ENCODE measurements at places on chromosomes 1 and 21. TPM values are rescaled to one million over a fixed set of nuclear protein-coding genes. Genes with fewer than 3 reads are reported as not detected.

- peaks cover 22% of the 10 kb centered on the region for H3K27me3 ChIP-seq
- peaks cover 3% of the 10 kb centered on the region for H3K4me1 ChIP-seq
- no peak overlapping the region for H3K4me3 ChIP-seq
- no peak overlapping the region for H3K27ac ChIP-seq
- no peak for DNase-seq
- H3K36me3 ChIP-seq = no peaks in the 10 kb centered on the region
Observed at GRCh38 chr1:84834419-84835064, 58.5 kb downstream of the LPAR3 start.

- no peak overlapping the region for H3K4me3 ChIP-seq
- H3K4me1 ChIP-seq = peaks cover 9% of the 10 kb centered on the region
- H3K27me3 ChIP-seq = no peaks in the 10 kb centered on the region
- DNase-seq = no peak
- no peak overlapping the region for H3K27ac ChIP-seq
- H3K36me3 ChIP-seq = no peaks in the 10 kb centered on the region
Observed at GRCh38 chr1:113403065-113403464, 12.8 kb downstream of the MAGI3 start.

- no peaks in the 10 kb centered on the region for H3K27me3 ChIP-seq
- no peak overlapping the region for H3K27ac ChIP-seq
- peaks cover 26% of the 10 kb centered on the region for H3K4me1 ChIP-seq
- H3K36me3 ChIP-seq = no peaks in the 10 kb centered on the region
- no peak for DNase-seq
- H3K4me3 ChIP-seq = no peak overlapping the region
Observed at GRCh38 chr1:203505526-203506204, 11.7 kb downstream of the OPTC start.

DNA sequence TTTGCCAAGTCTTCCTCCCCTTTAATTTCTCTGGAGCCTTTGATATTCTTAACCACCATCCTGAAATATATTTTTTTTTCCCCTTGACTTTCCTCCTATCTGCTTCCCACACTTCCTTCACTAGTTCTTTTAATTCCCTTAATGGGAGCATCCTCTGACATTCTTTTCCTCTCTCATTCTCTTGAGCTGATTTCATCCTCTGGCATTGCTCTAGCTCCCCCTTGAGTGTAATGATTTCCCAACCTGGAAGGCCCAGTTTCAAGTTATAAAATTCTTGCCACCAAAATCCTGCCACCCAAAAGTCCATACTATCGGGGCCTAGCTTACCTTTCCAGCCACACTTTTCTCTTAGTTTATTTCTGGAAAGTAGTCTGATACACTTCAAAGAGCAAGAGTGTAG lies 39.5 kb upstream of the UBE2U start:
- no peak for DNase-seq
- H3K4me3 ChIP-seq = no peak overlapping the region
- no peak overlapping the region for H3K27ac ChIP-seq

The CYP4X1 gene
- 0.38 TPM for total RNA-seq

DNA sequence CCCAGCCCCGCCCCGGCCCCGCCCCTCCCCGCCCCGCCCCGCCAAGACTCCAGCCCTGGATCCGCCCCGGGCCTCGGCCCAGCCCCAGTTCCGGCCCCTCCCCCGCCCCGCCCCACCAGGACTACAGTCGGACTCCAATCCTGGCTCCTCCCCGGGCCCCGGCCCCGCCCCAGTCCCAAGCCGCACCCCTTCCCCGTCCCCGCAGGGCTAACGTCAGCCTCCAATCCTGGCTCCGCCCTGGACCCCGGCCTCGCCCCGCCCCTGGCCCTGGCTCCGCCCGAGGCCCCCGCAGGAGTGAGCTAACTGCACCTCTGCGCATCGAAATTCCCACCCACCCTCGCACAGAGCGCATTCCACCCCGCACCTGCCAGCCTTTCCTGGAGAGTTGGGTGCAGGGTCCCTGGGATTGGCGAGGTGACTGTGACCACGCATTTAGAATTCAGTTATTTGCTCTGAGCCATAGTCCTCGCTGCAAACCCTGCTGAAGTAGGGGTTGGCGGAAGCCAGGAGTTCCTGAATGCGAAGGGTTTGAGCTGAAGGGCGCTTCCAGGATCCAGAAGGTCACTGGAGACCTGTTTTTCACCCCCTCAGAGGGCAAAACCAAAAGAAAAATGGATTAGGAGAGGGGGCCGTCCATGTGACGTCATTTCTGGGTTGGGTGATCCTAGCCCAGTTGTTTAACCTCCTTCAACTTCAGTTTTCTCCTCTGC lies 588 bp upstream of the IGSF8 start:
- H3K4me3 ChIP-seq = peak overlapping the region; percentile 66
- H3K27ac ChIP-seq = peak overlapping the region; percentile 50
- no peaks in the 10 kb centered on the region for H3K36me3 ChIP-seq

GRCh38 chr1:14970799-14971141 lies 182.8 kb upstream of the TMEM51 start:
- peaks cover 65% of the 10 kb centered on the region for H3K4me1 ChIP-seq
- no peaks in the 10 kb centered on the region for H3K27me3 ChIP-seq
- H3K36me3 ChIP-seq = peaks cover 10% of the 10 kb centered on the region
- peak overlapping the region; percentile 24 for H3K4me3 ChIP-seq

The OLIG1 gene
- not detected for total RNA-seq

DNA sequence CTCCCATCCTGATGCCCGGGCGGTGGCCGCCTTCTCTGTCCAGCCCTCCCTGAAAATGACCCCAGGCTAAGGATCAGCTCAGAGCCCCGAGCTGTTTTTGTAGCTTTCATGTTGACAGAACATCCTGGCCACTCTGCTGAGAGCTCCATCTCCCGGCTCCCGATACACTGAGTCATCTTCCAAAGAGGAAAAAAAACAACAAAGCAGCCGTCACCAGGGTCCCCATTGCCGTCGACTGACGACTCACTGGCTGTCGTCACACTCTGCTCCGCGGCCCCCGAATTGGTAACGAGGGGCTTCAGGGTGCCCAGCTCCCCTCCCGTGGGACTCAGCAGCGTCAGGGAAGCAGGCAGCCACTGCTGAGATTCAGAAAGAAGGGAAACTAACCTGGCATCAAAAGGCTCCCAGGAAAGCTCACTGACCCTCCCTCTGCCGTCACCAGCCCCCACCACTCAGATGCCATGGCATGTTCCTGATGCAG lies 67.2 kb downstream of the CD46 start:
- no peaks in the 10 kb centered on the region for H3K27me3 ChIP-seq
- peak overlapping the region; percentile 58 for H3K4me3 ChIP-seq
- peaks cover 25% of the 10 kb centered on the region for H3K4me1 ChIP-seq
- H3K36me3 ChIP-seq = peaks cover 6% of the 10 kb centered on the region

DNA sequence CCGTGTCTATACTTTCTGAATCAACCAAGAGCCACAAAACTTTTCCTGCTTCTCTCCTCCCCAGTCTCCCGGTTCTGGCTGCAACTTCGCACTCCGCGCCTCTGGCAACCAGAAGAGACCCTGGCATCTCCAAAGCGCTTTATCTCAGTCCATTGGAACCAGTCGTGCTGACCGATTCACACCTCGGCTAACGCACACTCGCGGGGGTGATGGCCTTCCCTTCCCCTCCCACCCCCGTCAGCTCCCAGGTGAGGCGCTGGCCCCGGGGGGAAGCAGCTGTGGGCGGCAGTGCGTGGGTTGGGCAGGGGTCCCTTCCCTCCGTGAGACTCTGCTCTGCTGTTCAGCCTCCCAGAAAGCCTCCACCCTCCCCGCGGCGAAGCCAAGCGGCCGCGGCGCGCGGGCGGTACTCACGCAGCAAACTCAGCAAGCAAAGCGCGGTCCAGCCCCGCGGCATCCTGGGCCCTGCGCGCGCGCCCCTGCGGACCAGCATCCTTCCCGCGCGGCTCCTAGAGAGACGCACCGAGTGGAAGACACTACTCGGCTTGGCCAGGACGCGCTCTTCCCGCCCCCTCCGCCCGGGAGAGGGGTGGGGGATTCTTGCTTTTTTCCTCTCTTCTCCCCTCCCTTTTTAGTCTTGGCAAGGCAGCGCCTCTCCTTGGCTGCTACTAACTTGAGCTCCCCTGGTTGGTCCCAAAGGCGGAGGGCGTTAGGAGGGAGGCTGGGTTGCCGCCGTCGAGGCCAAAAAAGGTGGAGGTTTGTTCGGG lies at the start of gene CD34:
TSS of gene CD34 (minus strand) at position 535 of the 764 bp plus-strand sequence. CDS start at position 490, 45 bp downstream.
- peak within 1 kb of the TSS; percentile 52 for H3K4me3 ChIP-seq
- H3K27me3 ChIP-seq = peaks cover 17% of the 10 kb centered on the region
- DNase-seq = no peak
- H3K4me1 ChIP-seq = peaks cover 11% of the 10 kb centered on the region
- H3K36me3 ChIP-seq = no peaks in the 10 kb centered on the region
- no peak within 1 kb of the TSS for H3K27ac ChIP-seq

- H3K36me3 ChIP-seq = peaks cover 25% of the 10 kb centered on the region
- no peak overlapping the region for H3K27ac ChIP-seq
- no peaks in the 10 kb centered on the region for H3K27me3 ChIP-seq
- no peak for DNase-seq
Observed at GRCh38 chr1:26923711-26924110, 2.2 kb downstream of the NUDC start.
